Activated naive CD8-positive, alpha-beta T cell treated with anti-CD3 and anti-CD28 coated beads, Interleukin-2, amount 10 ng/mL, durations not matched to agents 7 days and 5 days (primary cell): ENCODE measurements at places on chromosomes 7 and 10.

- no peak for DNase-seq
Measured at GRCh38 chr10:98296524-98296923, 28.5 kb upstream of the LOXL4 start.

DNA sequence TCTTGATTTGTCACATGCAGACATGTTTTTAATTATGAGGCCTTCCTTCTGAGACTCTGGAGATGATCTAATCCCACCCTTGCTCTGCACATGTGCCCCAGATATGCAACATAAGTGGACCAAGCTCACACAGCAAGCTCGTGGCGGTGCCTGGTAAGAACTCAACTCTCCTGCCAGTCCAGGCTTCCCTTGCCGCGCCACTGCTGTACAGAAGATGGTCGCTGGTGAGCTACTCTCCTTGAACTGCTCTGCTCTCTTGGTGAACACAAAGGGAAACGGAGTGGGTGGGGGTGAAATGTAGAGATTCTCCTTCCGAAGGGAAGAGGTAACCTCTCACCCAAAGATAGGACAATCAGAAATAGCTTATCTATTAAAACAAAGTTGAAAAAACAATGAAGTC is 25.7 kb downstream of the MYOF start:
- DNase-seq: no peak

DNA sequence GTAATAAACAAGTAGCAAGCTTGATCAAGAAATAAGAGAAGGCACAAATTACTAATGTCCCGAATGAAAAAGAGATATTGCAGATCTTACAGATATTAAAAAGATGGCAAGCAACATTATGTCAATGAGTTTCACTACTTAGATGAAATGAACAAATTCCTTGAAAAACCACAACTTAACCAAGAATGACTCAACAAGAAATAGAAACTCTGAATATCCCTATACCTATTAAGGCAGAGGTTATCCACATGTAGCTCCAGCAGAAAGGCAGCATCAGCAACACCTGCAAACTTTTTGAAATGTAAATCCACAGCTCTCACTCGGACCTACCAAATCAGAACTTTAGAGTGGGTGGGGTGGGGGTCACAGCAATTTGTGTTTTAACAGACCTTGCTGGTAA is 33.6 kb downstream of the PDE1C start:
- DNase-seq: no peak

DNA sequence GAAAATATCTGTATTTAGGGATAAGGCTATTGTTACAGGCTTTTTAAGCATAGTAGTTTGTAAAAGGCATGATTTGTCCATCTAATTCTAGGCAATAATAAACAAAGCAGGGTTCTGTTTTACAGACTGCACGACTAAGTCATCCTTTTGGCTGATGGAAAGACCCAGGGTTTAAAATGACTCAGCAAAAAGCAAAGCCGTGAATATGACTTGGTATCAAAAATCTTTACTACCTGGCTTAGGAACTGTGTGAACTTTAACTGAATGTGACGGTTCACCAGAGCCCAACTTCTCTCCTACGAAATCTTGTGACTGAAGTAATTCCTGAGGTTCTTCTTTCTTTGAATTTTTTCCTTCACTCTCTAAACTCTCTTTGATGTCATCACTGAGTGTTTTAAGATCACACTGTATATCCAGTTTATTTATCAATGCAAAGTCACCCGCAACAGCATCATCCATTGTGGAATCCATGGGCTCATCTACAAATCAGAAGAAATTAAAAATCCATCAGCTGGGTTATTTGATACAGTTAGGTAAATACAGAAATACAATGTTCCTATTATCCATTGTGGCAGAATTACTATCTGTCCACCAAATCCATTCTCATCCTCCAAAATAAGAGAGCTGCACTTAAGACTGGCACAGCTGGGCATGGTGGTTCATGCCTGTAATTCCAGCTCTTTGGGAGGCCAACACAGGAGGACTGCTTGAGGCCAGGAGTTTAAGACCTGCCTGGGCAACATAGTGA is 17.0 kb downstream of the ATE1 start:
- no peak for DNase-seq

DNA sequence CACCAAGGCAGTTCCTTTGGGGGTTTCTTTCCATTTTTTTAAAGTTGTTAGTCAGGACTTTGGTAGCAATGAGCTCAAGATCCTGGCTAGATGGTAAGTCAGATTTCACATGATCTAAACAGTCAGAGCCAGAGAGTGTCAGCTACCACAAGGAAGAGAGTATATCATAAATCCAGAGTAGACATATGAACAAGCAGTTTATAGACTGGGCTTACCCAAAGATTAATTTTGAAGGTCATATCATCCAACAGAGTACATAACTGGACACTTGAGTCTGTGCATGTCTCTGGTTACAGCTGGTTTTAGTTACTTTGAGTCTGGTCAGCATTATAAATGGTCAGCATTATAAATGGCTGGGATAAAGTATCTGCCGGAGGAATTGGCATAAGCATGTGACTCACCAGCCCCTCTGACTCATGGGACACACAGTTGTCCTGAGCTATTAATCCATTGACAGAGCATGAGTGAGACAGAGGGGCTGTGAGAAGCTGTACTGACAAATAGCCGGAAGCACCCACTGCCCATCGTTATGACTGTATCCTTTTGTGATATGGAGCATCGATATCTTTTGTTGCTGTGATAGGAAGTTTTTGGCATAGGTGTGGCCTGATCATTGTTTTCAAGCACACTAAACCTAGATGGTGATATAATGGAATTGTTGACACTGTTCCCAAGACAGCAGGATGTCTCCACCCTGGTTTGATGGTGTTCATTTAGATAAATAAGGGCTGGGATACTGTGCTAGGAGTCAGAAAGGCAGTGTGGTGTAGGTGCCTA is 19.3 kb downstream of the PPP1R3C start:
- DNase-seq: no peak

GRCh38 chr10:117539903-117540639 is 2.5 kb upstream of the EMX2 start:
- no peak for DNase-seq

DNA sequence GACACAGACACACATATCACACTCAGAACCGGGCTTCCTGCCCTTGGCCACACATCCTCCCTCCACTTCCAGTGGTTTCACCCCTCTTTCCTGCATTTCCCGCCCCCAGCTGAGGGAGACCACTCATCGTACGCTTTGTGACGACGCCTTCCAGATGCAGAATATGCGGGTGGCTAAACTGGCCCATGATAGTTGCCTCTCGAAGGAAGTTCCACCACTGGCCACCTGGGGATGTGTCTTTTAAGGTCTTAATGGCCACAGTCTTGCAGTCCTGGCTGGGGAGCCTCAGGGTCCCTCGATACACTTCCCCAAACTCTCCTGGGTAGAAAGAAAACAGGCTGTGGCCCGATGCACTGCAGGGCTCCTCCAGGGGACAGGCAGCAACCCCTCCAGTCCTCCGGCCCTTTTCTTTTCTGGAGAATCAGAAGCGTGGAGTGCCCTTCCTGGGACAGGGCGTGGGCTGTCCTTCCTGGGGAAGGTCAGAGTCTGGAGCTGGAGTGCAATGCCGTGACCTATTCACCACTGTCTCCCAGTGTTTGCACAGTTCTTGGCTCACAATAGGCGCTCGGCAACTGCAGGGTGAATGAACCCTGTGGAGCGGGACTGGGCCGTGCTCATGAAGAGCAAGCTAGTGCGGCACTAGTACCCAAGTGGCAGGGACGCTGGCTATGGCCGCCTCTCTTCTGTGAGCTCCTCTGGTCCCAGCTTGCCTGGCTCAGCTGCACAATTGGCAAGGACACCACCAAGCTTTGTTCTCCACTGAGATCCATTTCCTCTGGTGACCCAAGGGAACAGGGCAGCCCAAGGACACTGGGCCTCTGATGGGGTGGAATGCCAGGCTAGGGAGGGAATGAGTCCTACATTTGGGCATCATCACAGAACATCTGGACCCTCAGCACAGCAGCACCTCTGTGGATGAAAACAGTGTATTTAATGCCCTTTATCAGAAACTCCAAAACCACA is 13.2 kb downstream of the EPHA1 start:
- DNase-seq: no peak

DNA sequence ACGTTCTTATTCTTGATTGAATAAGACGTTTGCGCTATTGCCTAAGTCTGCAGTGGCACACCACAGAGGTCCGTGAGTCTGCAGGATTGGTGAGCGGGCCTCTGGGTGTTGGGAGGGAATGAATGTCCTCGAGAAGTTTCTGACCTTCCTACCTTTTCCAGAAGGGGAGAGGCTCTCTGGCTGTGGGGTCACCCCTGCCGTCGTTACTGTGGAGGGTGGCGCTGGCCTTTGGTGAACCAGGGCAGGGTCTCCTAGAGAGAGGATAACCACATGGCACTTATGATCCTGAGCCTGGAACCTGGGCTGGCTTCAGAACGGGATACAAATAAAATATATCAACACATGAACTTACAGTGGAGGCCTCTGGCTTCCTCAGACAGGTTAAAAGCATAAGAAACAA is 13.8 kb downstream of the IL15RA start:
- no peak for DNase-seq

GRCh38 chr7:157851501-157852067 is 514.8 kb downstream of the DNAJB6 start:
- DNase-seq: peak; percentile 76

DNA sequence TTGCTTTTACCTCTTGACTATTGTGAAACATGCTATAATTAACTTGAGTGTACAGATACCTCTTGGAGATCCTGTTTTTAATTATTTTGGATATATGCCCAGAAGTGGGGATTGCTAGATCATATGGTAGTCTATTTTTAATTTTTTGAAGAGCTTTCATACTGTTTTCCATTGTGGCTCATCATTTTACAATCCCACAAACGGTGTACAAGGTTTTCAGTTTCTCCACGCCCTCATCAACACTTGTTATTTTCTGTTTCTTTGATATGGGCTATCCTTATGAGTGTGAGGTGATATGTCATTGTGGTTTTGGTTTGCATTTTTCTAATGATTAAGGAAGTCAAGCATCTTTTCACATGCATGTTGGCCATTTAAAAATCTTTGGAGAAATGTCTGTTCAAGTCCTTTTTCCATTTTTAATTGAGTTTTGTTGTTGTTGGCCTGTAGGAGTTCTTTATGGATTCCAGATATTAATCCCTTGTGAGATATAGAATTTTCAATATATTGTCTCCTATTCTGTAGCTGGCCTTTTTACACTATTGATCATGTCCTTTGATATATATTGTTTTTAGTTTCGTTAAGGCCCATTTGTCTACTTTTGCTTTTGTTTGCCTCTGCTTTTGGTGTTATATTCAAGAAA is 7.5 kb downstream of the AGK start:
- DNase-seq: no peak

GRCh38 chr7:139588632-139589031 is 65.1 kb downstream of the CLEC2L start:
- DNase-seq: no peak

DNA sequence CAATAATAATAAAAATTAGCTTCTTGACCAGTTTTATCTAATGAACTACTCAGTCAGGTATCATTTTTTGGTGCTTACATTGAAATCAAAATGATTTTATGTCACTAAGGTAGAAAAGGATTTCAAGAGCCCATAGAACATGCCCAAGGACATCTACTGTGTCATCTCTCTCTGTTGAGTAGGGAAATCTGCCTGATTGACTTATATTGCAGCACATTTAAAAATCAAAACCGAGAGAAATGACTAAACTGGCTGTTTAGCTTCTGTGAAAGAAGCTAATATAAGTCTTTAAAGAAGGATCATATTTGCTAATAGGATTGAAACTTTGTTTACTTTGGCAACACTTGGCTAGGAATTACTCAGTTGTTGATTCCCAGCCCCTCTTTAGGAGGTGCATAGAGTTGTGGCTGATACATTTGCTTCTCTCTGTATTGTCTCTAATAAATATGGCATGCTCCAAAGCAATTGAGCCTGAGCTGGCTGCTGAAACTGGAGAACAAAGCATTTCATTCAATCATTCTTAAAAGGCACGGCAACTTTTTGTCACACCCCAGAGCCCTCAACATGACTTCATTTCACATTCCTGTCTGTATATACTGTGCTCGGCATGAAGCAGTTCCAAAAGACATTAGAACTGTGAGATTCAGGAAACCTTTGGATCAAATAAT is 1096.9 kb upstream of the POT1 start:
- DNase-seq: no peak

- DNase-seq: no peak
Measured at GRCh38 chr10:7948371-7949000, 106.0 kb upstream of the GATA3 start.

DNA sequence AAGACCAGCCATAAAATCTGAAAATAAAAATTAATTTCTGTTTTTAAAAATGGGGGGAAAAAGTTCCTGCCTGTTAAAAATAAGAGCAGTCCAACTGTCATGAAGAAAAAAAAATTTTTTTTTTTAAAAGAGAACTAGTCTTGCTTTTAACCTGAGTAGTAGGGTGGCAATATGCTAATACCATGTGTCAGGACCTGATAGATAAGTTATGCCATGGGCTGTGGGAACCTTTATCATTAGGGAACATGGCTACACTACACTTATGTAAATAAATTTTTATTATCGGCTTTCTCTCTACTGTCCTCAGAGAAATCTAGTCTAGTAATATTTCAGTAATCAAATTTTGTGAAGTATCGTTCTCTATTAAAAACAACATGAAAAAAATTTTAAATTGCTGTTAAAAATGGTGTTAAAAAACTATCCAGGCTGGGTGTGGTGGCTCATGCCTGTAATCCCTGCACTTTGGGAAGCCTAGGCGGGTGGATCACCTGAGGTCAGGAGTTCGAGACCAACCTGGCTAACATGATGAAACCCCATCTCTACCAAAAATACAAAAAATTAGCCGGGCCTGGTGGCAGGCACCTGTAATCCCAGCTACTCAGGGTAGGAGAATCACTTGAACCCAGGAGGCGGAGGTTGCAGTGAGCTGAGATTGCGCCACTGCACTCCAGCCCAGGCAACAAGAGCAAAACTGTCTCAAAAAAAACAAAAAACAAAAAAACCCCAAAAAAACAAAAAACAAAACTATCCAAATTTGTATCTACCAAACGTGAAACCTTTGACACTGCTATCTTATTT is 20.7 kb downstream of the NT5C3A start:
- no peak for DNase-seq

GRCh38 chr7:150738591-150739001 is 1.4 kb downstream of the GIMAP5 start:
- no peak for DNase-seq

DNA sequence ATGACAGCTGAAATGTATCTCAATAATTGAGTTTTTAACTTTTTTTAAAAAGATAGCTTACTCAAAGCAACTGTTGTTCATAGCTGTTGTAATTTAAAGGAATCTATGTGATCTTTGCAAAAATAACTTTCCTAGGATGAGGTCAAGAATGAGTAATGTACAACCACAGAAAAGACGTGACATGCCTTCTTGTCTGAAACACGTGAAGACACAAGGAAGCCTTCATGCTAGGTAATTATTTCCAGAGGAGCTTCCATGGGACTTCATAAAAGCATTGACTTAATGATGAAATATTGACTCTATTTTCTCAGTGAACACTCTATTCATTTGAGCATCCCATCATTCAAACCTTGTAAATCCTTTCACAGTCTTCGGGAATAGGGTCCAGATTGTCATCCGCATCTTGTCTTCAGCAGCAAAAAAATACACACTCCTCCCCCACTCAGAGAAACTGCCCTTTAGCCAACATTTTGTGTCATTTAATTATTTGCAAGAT is 528.0 kb downstream of the NRG3 start:
- DNase-seq: no peak

- no peak for DNase-seq
Measured at GRCh38 chr7:128056901-128057300, 25.7 kb upstream of the LRRC4 start.
